ENCODE measurements at places on chromosomes 16 and 17.
A peak's percentile ranks its signal among the peaks of the same experiment; 100 is the strongest.

- no peak for DNase-seq
Observed at GRCh38 chr16:19854543-19854876, 30.1 kb downstream of the GPRC5B start.

DNA sequence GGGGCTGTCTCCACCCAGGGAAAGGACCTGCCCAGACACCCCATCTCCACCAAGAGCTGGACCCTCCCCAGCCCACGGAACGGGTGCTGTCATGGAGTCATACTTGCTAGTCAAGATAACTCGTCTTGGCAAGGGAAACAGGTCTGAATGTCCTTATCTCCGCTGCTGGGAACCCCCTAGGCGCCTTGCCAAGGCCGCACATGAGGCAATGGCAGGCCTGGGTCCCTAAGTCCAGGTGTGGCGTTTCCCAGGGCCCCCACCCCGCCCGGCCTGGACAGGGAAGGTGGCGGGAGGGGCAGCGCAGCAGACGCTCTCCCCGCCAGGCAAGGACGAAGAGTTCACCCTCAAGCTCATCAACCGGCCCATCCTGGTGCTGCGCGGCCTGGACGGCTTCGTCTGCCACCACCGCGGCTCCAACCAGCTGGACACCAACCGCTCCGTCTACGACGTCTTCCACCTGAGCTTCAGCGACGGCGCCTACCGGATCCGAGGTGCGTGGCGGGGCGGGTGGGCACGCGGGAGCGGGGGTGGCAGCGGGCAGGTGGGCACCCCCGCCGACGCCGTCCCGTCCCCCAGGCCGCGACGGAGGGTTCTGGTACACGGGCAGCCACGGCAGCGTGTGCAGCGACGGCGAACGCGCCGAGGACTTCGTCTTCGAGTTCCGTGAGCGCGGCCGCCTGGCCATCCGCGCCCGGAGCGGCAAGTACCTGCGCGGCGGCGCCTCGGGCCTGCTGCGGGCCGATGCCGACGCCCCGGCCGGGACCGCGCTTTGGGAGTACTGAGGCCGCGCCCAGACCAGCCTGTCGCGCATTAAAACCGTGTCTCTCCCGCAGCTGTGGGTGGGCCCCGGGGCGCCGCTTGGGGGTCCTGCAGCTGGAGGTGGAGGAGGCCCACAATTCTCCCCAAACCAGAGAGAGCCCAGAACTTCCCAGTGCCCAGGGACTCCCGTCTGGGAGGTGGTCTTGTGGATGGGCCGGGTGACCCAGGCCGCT, 8.4 kb downstream of the FSCN2 start:
- no peak for DNase-seq

DNA sequence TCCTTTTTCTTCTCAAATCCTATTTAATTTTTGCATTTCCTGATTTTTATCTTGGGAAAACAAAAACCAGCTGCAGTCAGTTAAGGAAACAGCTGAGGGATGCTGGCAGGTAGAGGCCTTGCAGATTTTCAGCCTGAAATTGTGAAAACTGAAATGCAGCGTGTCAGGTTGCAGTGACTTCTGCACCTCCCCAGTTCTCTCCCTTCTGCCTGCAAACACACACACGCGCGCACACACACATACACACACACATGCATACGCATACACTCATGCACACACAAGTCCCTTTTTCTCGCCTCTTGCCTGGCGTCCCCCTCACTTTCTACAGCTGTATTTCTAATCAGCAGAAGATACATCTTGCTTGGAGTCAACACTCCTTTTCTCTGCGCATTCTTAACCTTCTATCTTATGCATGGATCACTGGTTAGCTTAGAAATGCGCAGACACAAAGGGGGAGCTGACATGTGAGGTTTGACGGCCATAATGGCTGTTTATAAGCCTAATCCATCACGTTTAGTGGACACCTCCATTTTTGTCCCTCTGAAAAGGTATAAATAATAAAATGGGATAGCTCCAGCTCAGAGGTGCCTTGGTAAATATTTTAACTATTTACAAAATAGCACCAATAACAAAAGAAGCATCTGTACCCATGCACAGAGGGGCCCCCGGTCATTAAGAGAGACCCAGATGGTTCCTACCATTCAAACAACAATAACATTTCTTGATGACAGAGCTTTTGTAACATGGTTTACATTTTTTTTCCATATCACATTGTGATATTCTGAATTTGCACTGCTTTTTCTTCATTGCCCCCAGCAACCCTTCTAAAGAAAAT, 392.1 kb upstream of the SALL1 start:
- DNase-seq = no peak

DNA sequence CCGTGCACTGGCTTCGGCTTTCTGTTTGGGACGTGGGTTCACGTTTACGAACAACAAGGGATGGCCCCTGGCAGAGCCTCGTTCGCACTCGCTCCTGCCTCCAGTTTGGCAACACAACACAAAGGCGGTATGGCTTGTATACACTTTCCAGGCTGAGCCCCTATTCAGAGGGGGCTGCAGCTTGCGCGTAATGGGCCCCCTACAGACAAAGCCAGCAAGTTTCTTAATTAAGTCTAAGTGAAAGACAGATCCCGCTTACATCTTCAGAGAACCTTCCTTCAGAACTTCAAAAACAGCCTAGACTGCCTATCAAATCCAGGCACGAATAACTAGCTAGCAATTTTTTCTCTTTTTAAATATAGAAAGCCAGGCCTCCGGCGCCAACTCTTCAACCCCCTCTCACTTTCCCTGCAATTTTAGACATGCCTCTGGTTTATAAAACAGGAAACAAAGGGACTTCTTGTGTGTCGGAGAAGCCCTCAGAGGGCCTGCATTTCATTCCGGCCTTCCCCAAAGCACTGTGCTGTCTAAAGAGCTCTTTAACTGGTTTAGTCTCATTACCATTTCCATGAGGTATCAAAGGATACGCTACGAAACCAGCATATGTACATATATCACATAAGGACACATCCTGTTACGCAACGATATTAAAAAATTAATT, 244.9 kb downstream of the STX8 start:
- no peak for DNase-seq

- no peak for DNase-seq
Observed at GRCh38 chr17:19508577-19508867, 25.1 kb upstream of the SLC47A1 start.

DNA sequence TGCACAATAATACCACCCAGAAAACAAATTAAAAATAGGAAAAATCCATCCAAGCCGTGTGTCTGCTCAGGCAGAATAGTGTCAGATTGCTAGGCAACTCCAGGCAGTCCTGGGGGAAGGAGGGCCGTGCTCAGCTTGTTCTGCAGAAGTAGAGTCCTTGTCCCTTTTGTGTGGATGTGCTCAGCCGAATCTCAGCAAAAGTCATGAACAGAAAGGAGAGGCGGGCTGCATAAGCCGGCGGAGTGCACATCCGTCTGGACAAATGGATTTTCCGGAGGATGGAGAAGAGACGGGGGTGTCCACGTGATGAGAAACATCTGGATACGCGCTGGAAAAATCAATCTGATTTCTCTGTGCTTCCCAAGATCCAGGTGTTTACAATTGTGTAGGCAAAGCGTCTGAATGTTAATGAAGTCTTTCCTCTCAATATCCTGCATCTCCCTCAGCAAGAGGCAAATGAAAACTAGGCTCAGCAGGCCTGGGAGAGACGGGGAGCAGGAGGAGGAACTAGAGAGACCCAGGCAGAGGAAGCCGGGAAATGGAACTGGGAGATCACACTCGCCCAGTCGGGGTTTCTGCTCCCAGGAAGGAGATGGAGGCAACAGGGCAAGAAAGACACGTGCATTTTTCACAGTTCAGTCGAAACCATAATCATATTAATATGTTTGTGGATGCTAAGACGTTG, 7.7 kb upstream of the RBFOX3 start:
- DNase-seq = peak; percentile 39

- no peak for DNase-seq
Observed at GRCh38 chr17:37068266-37068665, 119.5 kb downstream of the AATF start.

DNA sequence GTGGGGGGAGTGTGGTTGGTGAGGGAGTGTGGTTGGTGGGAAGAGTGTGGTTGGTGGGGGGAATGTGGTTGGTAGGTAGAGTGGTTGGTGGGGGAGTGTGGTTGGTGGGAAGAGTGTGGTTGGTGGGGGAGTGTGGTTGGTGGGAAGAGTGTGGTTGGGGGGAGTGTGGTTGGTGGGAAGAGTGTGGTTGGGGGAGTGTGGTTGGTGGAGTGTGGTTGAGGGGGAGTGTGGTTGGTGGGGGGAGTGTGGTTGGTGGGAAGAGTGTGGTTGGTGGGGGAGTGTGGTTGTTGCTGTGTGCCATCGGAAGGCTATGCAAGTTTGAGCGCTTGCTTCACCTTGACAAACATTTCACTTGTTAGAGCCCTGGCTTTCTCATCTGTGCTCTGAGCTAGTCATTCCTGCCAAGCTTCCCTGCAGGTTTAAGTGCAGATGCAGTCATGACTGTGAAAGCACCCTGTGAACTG, 20.1 kb downstream of the MINK1 start:
- DNase-seq = no peak
